ENCODE measurements at places on chromosomes 7 and 10.

GRCh38 chr7:105157278-105157677, 143.3 kb downstream of the KMT2E start:
- DNase-seq: no peak

DNA sequence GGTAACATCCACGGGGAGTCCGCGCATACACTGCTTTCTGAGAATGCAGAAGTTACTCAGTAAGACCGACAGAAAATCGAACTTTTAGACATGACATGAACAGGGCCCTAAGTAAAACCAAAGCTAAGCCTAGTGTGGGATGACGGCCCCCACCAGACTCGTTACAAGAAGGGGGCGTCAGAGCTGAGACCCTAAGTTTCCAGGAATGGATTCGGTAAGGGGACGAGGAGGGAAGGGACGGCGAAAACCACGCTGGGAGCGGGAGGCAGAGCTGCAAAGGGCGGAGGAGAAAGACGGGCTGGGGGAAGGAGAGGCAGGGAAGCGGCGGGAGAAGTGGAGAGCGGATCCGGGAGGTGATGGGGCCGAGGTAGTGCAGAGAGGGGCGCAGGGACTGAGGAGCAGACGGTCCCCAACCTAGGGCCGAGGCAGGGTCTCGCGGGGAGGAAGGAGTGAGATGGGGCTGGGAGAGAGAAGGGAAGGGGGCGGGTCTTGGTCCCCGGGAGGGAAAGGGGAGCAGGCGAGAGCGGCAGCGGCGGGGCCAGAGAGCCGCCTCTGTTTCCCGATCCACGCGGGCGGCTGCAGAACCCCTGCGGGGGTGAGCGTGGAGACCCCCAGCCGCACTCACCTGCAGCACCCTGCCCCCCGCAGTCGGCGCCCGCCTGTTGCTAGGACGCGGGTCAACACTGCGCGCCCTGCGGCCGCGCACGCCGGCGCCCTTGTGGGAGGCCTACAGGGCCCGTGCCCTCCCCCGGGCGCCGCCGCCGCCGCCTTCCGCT, 513 bp downstream of the ODAD2 start:
- DNase-seq: peak; percentile 2

GRCh38 chr7:90982228-90982627, 282.0 kb upstream of the FZD1 start:
- no peak for DNase-seq

DNA sequence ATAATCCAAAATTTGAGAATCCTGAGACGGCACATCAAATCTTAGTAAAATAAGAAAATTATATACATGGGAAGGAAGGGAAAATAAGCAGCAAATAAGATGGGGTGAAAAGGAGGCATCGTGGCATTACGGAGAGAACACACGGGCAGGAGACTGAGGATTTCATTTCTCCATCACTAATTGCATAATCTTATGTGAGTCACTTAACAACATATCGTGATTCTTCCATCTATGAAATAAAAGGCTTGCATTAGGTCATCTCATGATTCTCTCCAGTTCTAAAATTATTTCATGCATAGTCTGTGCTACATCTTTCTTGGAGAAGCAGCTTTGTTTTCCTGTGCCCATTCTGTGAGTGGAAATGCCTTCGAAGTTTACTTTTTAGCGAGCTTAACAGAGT, 288.7 kb downstream of the LRMDA start:
- no peak for DNase-seq

GRCh38 chr10:131453721-131454634, 142.5 kb upstream of the TCERG1L start:
- DNase-seq: peak; percentile 56

DNA sequence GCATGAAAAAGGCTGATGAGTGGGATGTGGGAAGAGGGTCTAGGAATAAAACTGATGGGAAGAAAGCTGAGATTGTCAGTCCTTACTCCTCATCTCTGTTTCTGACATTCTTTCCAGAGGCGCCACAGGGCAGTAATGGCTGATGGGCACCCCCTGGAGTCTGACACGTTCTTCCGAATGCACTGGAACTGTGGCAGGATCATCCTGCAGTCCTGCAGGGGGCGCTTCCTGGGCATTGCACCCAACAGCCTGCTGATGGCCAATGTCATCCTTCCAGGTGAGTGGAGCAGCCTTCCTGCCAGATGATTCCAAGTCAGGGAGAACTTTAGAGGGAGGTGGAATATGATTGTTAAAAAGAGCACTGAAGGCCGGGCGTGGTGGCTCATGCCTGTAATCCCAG, 4.8 kb downstream of the FSCN3 start:
- no peak for DNase-seq

DNA sequence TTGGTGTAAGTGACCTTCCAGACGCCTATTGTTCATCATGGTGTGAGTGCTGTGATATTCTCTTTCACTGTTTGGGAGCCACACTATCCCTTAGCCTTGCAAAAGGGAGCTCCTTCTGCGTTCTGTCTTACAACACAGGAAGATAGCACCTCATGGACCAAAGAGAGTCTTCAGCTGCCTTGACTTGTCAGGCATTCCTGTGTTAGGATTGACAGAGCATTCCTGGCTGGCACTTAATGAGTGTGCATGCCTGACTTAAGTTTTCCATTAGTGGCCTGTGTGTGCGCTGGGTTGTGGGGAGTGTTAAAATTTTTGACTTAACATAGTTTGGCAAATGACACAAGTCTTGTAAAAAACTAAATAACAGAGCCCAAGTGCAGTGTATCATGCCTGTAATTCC, 21.9 kb upstream of the MSRB2 start:
- no peak for DNase-seq

DNA sequence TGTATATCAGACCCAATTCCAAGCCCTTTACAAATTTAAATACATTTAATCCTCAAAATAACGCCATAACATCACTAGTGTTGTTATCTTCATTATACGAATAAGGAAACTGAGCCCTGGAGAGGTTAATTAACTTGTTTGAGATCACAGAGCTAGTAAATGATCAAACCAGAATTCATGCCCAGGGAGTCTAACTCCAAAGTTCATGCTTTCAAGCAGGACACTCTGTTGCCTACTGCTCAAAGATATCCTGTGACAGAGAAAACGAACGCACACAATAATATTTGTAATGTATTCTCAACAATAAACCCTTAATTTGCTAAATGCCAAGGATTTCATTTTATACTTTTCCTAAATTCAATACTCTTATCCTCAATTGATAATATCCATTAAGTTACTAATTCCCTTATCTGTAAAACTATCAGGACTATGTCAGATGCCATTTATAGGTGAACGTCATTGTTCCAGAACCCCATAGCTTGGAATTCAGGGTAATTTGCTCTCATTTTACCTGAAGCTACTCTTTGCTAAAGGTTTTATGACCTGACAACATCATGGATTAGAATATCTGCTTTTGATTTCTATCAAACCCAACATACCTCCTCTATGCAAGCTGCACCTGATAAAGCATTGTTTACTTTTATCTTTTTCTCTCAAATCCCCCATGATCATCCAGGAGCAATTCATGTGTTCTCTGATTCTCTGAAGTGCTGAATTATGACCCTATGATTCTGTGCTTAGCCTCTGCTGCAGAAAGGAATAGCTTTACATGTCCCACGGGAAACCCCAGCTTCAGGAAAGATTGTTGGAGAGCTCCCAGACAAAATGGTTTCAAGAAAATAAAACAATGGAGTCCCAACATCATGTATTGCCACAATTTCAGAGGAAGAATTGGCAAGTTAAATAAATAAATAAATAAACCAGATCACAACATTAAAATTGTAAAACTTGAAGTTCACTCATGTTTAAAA, 150.2 kb upstream of the CDK1 start:
- no peak for DNase-seq
